ENCODE measurements at places on chromosomes 6 and 20.

DNA sequence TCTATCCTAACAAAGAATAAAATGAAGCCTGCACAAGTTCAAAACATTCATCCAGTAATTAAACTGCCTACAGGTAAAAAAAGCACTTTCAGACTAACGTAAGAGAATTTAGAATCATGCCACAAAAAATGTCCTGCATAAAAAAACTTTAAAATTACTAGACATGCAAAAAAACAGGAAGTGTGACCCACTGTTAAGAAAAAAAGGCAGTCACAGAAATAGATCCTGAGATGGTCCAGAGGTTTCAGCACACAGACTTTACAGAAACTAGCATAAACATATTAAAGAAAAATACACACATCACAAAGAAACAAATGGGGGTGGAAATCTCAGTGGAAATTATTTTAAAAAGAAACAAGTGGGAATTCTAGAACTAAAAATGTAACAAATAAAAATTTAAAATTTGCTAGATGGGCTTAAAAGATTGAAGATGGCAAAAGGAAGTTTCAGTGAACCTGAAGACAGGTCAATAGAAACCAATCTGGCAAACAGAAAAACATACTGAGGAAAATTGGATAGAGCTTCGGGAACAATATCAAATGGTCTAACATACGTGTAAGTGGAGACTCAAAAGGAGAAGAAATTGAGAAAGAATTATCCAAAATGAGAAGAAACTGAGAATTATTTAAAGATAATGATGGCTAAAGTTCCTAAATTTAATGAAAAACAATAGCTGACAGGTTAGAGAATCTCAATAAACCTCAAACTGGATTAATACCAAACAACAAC, 3.4 kb upstream of the ZNF133 start:
- DNase-seq = no peak

GRCh38 chr20:62584671-62585460, 57.4 kb upstream of the SLCO4A1 start:
- DNase-seq = no peak

DNA sequence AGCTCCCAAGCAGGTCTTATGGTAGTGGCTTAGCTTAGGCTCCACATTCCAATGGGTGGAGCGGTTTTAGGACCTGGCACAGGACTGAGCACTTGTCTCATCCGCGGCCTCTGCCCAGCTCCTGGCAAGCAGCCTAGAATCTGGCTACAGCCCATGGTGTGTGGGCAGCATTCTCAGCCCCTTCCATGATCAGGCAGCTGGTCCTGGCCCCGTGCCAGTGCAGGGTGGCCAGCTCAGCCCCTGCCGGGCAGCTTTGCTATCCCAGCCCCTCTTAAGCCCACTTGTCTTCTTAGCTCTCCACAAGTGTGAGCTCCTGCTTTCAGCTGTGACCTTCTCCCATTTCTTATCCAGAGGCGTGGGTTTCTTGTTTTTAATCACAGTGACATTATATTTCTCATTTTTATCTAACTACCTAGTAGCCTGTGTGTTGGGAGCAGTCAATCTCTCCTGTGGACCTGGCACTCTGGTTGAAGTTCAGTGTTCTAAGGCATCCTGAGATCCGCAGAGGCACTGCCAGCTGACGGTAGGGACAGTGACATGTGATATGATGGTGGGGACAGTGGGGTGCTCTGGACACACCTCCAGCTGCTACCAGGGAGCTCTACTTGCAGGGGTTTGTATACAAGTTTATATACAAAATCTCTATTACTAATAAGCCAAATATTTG, 119.9 kb upstream of the PRND start:
- DNase-seq = no peak

DNA sequence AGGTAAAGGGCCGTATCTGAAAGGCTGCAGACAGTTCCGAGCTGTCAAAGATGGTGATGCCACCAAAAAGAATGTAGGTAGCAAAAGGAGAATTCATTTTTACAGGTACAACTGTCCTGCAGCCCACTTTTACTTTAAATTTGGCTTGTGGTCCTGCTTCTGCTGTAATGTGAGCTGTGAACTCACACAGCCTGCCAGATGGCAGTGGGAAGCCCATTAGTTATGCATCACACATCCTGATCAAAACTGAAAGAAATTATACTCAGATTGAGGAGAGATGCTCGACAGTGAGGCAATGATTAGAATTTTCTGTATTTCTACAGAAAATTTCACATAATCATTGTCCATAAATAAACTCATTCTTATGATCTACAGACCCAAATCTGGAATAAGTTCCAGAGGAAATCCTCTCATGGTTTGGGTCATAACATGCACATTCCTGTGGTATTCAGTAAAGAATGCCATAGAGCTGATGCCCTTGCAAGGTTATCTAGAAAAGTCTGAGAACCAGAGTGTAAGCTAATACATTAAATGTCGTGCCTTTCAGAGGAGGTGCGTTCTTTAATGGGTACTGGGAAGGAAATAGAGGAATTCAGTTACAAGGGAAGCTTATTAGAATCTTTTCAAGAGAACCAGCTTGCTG, 23.9 kb upstream of the E2F3 start:
- DNase-seq = no peak

- DNase-seq = no peak
Measured at GRCh38 chr20:33255005-33255404, 19.2 kb downstream of the BPIFA1 start.

DNA sequence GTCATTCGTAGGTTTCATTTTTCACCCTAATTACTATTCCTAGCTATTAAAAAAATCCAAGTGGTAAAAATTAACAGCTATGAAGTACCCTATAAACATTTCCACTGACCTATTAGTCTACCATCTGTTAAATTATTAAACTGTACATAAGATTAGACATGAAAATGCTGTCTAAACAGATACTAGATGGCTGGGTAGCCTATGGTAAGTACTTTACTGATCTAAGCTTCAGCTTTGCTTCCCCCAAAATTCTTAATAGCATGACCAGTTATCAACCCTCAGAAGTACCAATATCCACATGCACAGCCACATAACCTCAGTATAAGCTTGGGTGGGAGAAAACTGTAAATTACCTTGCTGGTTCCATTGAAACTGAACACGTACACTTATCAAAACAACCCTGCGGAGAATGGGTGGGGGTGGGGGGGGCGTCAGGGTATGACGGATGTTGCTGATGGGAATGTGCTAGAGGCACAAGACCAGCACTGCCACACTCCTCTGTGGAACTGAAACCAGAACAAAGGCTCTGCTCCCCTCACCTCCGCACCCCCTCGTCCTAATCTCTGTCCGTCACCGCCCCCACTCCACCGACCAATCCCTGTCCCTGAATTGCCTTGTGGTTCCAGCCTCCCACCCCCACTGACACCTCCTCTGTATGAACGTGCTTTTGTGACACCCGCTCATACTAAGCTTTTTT, 45.3 kb downstream of the B4GALT5 start:
- peak; percentile 61 for DNase-seq

- no peak for DNase-seq
Measured at GRCh38 chr20:37278966-37279590, 10.4 kb upstream of the MANBAL start.

GRCh38 chr6:31597006-31597405, 4.2 kb upstream of the NCR3 start:
- no peak for DNase-seq

- no peak for DNase-seq
Measured at GRCh38 chr20:38218566-38218885, 42.0 kb downstream of the KIAA1755 start.

- DNase-seq = no peak
Measured at GRCh38 chr6:122648726-122649125, 38.5 kb downstream of the PKIB start.

DNA sequence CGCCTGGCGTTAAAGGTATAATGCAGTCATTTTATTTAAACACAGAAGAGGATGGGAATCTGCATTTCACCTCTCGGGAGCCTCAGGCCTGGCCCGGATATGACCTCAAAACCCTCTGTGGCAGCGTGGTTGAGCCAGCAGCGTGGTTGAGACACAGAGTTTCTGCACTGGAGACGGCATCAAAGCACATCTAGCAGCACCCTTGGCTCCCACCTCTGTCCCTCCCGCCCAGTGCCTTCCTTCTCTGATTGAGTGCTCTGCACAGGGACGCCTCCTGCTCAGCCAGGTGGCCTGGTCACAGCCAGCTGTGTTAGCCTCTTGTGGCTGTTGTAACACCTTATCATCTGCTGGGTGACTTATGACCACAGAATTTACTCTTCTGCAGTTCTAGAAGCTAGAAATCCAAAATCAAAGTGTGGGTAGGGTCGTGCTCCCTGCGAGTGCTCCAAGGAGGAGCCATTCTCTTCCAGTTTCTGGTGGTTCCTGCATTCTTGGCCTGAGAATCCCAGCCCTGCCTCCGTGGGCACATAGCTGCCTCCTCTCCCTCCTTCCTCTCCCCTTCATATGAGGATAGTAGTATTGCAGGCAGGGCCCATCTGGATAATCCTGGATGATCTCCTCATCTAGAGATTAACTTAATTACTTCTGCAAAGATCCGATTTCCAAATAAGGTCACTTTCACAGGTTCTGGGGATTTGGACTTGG, 156.7 kb downstream of the SYCP2 start:
- DNase-seq = no peak

DNA sequence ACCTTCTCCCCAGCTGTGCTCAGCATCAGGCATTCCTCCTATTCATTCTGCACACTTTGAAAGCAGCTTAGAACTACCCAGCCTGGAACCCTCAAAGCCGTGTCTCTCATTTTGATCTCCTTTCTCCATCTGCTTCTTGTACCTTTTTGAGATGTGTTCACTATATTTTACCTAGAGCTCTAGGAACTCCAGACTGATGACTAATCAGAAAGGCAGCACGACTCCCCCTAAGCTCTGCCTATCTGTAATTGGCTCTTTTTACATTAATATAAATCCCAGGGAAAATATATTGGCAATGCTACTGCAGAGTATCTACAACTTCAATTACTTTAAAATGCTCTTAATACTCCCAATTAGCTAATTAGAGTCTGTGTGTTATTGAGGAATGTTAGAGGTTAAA, 671.5 kb downstream of the CBLN4 start:
- DNase-seq = no peak

DNA sequence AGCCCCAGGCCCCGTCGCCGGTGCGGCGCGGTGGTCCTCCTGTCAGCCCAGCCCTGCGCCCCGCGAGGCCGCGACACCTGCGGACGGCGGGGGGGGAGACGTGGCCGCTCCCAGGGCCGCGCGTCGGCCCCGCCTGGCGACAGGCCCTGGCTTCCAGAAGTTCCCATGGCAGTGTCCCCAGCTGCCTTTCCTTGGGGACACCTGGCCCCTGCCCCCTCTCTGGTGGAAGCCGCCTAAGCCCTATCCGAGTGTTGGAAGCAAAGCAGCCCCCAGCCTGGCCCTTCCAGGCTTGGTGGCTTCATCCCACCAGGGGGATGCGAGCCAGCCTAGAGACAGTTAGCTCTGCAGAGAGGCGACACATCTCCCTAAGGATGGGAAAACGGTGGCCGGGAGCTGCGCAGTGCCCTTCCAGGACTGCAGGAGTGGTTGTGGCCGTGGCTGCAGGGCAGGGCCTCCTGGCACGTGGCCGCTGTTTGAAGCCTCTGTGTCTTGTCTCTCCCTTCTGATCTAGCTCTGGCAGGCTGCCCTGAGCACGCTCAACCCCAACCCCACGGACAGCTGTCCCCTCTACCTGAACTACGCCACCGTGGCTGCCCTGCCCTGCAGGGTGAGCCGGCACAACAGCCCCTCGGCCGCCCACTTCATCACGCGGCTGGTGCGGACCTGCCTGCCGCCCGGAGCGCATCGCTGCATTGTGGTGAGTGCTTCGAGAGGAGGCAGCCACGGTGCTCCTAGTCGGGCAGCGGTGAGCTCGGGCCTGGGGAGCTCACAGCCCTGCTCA, 816 bp downstream of the NPEPL1 start:
- DNase-seq = no peak

DNA sequence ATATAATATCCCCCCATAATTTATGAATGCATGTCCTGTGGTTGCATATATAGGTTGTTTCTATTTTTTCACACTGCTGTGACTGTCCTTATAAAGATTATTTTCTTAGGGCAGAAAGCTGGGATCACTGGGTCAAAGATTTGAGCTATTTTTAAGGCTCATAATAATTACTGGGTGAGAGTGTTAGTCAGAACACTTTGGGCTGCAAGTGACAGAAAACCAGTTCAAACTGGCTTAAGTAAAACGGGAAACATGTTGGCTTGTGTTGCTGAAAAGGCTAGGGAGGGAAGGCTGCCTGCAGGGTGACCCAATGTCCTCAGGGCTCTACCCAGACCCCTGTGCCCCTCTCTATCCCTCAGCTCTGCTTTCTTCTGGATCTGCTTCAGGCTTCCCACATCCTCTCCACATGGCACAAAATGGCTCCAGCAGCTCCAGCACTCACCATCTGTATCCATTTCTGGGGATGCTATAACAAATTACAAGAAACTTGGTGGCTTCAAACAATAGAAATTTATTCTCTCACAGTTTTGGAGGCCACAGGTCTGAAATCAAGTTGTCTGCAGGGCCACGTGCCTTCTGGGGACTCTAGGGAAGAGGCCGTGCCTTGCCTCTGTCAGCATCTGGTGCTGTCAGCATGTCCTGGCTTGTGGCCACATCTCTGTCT, 33.1 kb upstream of the MLN start:
- DNase-seq = no peak

Measured in stimulated activated CD8-positive, alpha-beta memory T cell treated with anti-CD3 and anti-CD28 coated beads, Interleukin-15, amount 100 ng/mL, for 48 hours (primary cell).